Stimulated activated CD4-positive, alpha-beta T cell treated with anti-CD3 and anti-CD28 coated beads, Interleukin-4, amount 100 ng/mL, for 48 hours (primary cell): ENCODE measurements at places on chromosomes 1 and 21.

GRCh38 chr1:43058056-43058455, 99.4 kb upstream of the SLC2A1 start:
- DNase-seq: no peak

GRCh38 chr1:99751877-99752504, 14.4 kb downstream of the FRRS1 start:
- DNase-seq: no peak

GRCh38 chr1:228351850-228352249, 54.8 kb downstream of the TRIM11 start:
- DNase-seq: no peak

- no peak for DNase-seq
Measured at GRCh38 chr1:205015241-205015640, 27.8 kb upstream of the CNTN2 start.

DNA sequence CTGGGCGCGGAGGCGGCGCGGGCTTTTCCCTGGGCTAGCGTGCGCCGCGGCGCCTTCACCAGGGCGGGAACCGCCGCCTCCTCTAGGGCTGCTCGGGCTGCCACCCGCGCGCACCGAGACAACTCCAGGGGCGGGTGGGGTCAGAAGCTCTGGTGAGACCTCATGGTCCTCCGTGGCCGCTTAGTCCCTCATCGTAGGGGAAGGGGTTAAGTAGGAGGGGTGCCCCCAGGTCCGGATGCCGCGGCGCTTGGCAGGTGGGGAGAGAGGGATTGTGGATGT, 559 bp downstream of the SERTAD4 start:
- DNase-seq: no peak

DNA sequence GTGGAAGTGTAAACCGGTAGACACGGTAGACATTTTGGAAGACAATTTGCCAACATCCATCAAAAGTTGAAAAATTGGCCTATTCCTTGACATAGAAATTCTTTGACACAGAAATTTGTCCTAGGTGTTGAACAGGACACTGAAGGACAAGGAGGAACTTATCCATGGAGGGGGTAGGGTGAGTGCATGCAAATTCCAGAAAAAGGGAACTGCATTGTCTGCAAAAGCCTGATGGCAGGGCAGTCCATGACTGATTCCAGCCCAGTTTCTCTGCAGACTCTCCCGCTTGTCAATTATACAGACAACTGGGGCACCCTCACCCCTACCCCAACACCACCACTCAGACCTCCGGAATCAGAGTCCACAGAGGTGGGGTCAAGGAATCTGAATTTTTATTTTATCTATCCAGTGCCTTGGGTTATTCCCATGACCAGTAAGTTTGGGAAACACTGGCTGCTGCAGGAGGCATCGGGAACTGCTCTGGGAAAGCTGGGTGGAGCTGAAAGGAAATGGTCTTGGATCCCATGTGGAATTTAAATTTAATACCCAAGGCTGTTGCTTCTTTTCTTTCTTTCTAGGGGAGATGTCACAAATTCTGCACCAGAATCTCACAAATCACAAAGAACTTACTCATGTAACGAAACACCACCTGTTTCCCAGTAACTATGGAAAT, 103.3 kb upstream of the SLC45A1 start:
- no peak for DNase-seq

DNA sequence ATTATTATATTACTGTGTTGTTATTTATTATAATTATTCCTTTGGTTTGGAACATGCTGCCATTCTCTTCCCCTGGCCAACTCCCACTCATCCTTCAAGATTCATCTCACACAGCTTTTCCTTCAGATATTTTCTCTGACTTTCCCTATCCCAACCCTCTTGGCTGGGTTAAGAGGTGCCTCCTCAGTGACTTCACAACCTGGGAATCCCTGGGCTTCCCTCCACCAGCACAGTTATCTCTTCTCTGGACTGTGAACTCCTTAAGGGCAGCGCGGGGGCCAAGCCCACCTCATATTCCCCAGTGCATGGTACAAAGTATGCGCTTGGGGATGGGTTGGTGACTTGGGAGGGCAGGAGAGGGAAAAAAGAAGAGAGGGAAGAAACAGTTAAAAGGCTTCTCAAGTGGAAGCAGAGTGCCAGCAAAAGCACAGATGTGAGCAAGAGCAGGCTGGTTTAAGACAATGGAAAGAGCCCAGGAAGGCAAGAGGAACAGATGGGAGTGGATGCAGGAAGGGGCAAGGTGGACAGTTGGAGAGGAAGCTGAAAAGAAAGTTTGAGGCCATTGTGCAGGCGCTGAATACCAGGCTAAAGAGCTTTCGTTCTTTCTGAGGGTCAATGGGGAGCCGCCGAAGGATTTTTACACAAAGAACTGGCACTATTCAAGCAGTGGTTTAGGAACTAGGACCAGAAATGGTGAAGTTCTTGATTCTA, 132.3 kb downstream of the BEND5 start:
- DNase-seq: no peak

DNA sequence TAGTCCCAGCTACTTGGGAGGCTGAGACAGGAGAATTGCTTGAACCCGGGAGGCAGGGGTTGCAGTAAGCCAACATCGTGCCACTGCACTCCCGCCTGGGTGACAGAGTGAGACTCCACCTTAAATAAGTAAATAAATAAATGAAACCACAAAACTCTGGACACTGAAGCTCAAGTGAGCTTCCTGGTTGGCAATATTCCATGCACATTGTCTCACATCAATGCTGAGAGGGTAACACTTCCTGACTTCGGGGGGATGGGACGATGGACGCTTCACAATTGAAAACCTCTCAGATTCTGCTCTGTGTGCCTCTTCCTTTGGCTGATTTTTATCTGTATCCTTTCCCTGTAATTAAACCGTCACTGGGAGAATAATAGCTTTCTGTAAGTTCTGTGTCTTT, 70.0 kb upstream of the ZNF644 start:
- no peak for DNase-seq

GRCh38 chr1:220426989-220427388, 100.9 kb upstream of the MARK1 start:
- no peak for DNase-seq

DNA sequence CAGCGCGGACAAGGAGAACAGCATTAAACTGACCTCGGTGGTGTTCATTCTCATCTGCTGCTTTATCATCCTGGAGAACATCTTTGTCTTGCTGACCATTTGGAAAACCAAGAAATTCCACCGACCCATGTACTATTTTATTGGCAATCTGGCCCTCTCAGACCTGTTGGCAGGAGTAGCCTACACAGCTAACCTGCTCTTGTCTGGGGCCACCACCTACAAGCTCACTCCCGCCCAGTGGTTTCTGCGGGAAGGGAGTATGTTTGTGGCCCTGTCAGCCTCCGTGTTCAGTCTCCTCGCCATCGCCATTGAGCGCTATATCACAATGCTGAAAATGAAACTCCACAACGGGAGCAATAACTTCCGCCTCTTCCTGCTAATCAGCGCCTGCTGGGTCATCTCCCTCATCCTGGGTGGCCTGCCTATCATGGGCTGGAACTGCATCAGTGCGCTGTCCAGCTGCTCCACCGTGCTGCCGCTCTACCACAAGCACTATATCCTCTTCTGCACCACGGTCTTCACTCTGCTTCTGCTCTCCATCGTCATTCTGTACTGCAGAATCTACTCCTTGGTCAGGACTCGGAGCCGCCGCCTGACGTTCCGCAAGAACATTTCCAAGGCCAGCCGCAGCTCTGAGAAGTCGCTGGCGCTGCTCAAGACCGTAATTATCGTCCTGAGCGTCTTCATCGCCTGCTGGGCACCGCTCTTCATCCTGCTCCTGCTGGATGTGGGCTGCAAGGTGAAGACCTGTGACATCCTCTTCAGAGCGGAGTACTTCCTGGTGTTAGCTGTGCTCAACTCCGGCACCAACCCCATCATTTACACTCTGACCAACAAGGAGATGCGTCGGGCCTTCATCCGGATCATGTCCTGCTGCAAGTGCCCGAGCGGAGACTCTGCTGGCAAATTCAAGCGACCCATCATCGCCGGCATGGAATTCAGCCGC, 2.5 kb downstream of the S1PR1 start:
- peak; percentile 59 for DNase-seq

DNA sequence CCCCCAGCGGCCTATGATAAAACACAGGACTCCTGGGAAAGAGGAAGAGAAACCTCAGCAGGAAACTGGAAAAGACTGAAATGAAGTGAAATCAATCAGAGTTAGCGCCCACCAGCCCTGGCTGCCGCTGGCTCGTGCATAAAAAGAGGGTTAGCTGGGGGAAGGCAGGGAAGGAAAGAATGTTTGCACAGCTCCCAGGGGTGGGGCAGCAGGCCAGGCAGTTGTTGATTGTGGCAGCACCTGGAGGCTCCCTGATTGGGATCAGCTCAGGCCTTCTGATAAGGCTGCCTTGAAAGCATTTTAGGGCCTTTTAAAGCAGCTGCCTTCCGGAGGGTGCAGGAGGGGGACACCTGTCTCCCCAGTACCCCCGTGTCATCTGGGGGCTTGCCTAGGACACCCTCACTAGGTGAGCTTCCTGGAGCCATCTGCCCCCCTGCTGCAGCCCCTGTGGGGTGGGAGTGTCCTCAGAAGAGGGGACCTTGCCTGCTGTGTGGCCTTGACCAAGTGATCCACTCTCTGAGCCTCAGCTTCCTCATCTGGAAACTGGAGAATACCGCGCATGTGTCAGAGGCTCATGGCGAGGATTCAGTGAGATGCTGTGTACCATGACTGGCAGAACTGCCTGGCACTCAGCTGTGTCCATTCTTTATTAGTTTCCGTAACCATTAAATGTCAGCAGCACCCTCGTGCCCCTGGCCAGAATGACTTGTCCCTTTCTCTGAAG, 6.6 kb downstream of the EPHB2 start:
- DNase-seq: no peak

DNA sequence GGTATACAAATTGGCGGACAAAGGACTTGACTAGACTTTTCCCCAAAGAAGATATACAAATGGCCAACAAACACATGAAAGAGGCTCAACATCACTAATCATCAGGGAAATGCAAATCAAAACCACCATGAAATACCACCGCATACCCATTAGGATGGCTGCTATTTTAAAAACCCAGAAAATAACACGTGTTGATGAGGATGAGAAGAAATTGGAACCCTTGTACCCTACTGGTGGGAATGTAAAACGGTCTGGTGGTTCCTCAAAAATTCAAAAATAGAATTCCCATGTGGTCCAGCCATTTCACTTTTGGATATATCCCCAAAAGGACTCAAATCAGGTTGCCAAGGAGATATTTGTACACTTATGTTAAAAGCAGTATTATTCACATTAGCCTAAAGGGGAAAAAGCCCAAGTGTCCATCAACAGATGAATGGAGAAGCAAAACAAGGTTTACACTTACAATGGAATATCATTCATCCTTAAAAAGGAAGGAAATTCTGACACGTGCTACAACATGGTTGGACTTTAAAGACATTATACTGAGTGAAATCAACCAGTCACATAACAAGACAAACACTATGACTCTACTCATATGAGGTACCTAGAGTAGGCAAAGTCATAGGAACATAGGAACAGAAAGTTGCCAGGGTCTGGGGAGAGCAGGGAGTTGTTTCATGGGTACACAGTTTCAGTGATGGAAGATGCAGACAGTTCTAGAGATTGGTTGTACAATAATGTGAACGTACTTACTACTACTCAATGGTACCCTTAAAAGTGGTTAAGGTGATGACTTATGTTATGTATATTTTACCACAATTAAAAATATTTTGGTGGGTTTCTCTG, 17.0 kb downstream of the CD34 start:
- no peak for DNase-seq
